Stimulated activated CD4-positive, alpha-beta T cell treated with anti-CD3 and anti-CD28 coated beads, Interleukin-1b, Interleukin-23, amount 100 ng/mL, for 4 hours (primary cell): ENCODE measurements at places on chromosomes 2 and 18.

DNA sequence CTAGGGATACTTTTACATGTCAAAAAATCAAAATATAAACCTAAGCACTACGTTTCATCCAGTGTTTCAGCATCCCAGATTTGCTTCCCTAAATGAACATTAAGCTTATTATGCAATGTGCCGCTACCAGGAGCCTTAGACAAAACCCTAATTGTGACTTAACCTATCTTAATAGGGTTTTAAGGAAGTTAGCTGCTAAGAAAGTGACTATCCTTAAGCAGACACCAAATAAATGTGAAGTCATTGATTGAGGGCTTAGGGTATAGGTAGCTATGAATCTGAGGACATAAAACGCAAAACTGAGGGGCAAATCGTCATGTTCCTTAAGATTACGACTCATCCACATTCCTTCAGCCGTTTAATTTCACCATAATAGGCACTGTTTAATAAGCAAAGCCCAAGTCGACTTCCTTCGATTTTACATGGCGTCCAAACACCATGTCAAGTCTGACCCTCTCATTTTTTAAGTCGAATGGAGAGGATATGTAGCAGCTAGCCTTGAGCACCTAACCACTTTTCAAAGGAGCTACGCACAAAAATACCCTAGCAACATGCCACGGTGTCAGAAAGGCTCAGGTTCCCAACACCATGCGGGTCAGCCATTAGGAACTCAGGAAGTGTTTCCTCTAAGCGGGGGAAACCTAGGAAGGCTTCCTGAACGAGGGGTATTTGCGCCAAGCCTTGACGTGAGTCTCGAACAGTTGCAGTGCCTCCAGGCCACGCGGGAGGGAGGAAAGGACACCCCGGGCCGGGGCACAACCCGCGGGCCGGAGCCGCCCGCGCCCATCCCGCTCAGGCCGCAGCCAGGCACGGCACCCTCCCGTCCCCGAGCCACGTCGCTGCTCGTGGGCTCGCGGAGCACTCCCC, 1.0 kb downstream of the HDLBP start:
- no peak for DNase-seq

DNA sequence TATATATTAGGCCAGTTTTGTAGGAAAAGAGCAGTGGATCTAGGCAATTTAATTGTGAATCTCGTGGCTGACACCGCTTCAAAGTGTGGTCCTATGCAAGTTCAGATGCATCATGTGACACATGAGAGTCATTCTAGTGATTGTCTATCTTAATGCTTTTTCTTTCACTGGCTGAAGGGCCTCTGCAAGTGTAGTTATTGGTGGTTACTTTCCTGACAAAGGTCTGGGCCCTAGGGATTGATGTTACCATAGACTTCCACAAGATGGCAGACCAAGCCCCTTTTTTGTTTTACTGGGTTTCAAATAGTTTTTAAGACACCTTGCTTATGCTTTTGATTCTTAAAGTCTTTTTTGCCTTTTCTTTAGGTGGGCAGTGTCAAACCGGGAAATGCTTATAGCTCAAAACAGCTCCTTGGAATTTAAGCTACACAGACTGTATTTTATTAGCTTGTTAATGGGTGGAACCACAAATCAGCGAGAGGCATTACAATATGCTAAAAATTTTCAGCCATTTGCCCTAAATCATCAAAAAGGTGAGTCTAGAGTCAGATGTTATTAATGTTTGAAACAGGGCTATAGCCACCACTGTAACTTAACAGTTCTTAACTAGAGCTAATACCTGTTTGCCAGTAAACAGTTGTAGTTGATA, 25.9 kb downstream of the CD8A start:
- no peak for DNase-seq

GRCh38 chr2:32262105-32262504, 2.6 kb downstream of the NLRC4 start:
- DNase-seq: no peak

DNA sequence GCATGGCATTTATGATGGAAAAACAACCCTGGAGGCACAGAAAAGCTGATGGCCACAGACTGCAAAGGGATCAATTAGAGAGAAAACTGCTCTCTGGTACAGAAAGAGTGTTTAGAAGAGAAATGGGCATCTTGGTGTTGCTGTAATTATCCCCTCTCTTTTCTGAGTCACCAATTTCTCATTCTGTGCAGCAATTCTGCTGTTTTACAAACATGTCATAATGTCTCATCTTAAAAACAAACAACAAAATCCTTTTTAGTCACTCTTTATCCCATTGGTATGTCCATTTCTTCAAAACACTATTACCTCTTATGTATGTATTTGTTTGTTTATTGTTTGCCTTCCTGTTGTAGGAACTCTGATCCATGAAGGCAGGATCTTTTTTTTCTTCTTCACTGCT, 73.9 kb upstream of the HK2 start:
- DNase-seq: no peak

DNA sequence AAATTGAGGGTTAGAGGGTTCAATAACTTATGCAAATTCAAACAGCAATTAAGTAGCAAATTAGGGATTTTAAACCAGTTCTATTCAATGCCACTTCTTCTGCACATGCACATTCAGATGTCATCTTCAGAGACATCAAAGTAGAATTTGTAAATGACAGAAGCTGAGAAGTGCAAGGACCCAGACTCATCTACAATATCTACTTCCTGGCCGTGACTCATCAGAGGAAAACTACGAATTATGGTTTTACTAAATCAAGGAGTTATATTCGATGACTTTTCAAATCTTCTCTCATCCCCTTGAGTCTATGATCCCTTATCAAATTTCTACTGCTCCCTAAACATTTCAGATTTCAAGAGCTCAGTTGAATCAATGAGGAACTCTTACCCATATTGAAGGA, 20.0 kb upstream of the STAT4 start:
- no peak for DNase-seq

- DNase-seq: no peak
Observed at GRCh38 chr2:150214626-150215025, 272.8 kb downstream of the RND3 start.
